ENCODE measurements at places on chromosomes 11 and 22.

- DNase-seq, result peak; percentile 15
These were observed 1149.2 kb downstream of the BRD1 start for GRCh38 chr22:48678171-48679135.

DNA sequence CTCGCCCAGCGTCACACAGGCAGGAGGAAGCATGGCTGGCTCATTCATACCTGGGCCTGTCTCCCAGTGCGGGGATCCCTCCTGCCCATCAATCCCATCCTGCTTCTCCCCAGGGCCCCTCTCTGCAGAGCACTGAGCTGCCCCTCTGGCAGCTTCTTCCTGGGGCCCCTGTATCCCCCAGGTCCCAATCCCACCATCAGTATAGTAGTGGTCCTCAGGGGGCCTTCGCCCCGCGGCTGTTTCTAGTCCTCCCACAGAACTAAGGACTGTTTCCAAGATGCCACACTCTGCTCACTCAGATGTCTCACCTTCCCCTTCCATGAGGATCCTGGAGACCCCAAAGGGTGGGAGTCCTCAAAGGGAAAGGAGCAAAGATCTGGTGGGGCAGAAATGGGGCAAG is 97.6 kb downstream of the PDE2A start:
- DNase-seq, result no peak

- no peak for DNase-seq
These were observed 224.6 kb upstream of the PLET1 start for GRCh38 chr11:112485280-112485679.

- DNase-seq, result peak; percentile 36
These were observed 1.2 kb downstream of the CAPRIN1 start for GRCh38 chr11:34052608-34053160.
